H1 (cell line): ENCODE measurements at places on chromosomes 2 and 18. TPM values are rescaled to one million over a fixed set of nuclear protein-coding genes. Genes with fewer than 3 reads are reported as not detected.

Gene TEX261
- 30.1 and 31.2 TPM in 2 replicates for polyA plus RNA-seq

Gene MCEE
- 6.5 and 7.3 TPM in 2 replicates for polyA plus RNA-seq

Gene RSAD2
- polyA plus RNA-seq: not detected in 2 replicates

GRCh38 chr2:238320246-238320647 is at the start of gene TRAF3IP1:
TRAF3IP1 (plus strand) TSS chr2:238320518; CDS start chr2:238320663, 145 bp downstream.
- no peaks in the 10 kb centered on the region for H3K36me3 ChIP-seq
- DNase-seq: peak; percentile 94
- peak within 1 kb of the TSS; percentile 65 for H3K4me3 ChIP-seq

GRCh38 chr2:102337481-102338386 is 17.9 kb upstream of the IL18R1 start:
- H3K36me3 ChIP-seq: no peaks in the 10 kb centered on the region
- H3K4me1 ChIP-seq: no peaks in the 10 kb centered on the region
- no peaks in the 10 kb centered on the region for H3K27me3 ChIP-seq
- no peak overlapping the region for H3K27ac ChIP-seq
- no peak overlapping the region for H3K4me3 ChIP-seq

GRCh38 chr18:42330296-42330695 is 375.3 kb downstream of the PIK3C3 start:
- no peak overlapping the region for H3K27ac ChIP-seq
- H3K36me3 ChIP-seq: no peaks in the 10 kb centered on the region
- no peaks in the 10 kb centered on the region for H3K27me3 ChIP-seq
- DNase-seq: no peak

- no peaks in the 10 kb centered on the region for H3K36me3 ChIP-seq
- H3K4me1 ChIP-seq: no peaks in the 10 kb centered on the region
- H3K4me3 ChIP-seq: no peak overlapping the region
- no peaks in the 10 kb centered on the region for H3K27me3 ChIP-seq
- no peak for DNase-seq
Measured at GRCh38 chr2:239429473-239430350, 28.9 kb upstream of the HDAC4 start.

- no peak overlapping the region for H3K27ac ChIP-seq
- H3K4me3 ChIP-seq: no peak overlapping the region
- peaks cover 11% of the 10 kb centered on the region for H3K4me1 ChIP-seq
- peaks cover 43% of the 10 kb centered on the region for H3K27me3 ChIP-seq
- no peaks in the 10 kb centered on the region for H3K36me3 ChIP-seq
- DNase-seq: no peak
Measured at GRCh38 chr2:26845021-26845420, 2.9 kb upstream of the DPYSL5 start.
